HCT116 (cell line): ENCODE measurements at places on chromosomes 11 and 22. TPM values are rescaled to one million over a fixed set of nuclear protein-coding genes. Genes with fewer than 3 reads are reported as not detected.
A peak's percentile ranks its signal among the peaks of the same experiment; 100 is the strongest.

GRCh38 chr11:125933030-125933813 is 12.6 kb upstream of the VSIG10L2 start:
- DNase-seq = no peak

DNA sequence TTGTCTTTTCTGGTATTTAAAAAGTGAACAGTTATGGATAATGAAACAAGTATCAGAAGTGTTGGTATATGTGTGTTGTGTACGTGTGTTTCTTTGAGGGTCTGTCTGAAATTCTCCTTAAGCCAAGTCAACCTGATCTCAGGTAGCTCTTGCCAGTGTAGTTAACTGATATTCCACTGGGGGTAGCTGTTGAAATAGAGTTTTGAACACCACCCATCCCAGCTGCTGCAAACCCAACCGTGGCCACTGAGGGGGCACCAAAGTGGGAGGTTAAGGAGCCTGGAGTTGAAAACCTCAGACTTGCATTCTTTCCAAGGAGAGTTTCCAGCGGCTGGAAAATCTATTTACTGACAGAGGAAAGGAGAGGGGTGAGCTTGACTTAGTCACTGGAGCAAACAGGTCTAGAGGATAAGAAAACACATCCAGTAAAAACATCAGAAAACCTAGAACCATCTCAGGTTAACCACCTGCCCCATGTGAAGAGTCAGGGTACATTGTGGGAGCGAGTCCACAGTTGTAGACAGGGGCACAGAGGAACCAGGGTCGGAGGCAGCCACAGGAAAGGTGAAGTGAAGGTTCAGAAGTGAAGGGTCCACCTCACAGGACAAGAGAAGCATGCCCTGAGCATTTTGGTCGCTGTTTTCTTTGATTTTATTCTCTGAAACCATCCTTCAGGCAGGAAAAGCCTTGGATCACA is 8.8 kb upstream of the CUL5 start:
- DNase-seq = peak; percentile 74

The OR52N1 gene
- total RNA-seq = not detected

The SCGB2A2 gene
- not detected for total RNA-seq

GRCh38 chr11:44381261-44381660 is 71.3 kb upstream of the ALX4 start:
- no peak for DNase-seq

DNA sequence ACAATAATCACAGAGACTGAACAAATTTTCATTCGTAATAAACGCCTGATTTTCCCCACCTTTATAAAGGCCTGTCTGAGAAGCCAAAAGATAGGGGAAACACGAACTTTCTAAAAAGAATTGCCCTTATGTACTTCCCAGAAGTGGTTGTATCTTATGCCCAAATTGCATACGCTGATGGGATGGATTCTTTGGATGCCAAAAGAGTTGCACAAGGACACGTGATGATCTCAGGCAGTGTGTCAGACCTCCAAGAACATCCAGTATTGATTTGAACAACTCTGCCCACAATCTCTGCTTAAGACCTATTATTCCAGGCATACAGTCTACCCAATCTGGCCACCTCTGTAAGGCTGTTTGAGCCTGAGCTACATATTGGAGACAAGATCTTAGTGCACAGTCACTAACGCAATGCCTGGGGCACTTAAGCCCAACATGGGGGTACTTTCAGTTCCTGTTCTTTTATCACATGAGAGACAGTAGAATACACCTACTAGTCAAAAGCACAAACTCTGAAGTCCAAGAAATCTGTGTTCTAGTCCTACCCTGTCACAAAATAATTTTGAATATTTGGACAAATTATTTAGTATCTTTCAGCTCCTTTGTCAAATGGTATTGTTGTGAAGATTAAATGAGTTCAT is 38.9 kb downstream of the OR10A6 start:
- DNase-seq = no peak

DNA sequence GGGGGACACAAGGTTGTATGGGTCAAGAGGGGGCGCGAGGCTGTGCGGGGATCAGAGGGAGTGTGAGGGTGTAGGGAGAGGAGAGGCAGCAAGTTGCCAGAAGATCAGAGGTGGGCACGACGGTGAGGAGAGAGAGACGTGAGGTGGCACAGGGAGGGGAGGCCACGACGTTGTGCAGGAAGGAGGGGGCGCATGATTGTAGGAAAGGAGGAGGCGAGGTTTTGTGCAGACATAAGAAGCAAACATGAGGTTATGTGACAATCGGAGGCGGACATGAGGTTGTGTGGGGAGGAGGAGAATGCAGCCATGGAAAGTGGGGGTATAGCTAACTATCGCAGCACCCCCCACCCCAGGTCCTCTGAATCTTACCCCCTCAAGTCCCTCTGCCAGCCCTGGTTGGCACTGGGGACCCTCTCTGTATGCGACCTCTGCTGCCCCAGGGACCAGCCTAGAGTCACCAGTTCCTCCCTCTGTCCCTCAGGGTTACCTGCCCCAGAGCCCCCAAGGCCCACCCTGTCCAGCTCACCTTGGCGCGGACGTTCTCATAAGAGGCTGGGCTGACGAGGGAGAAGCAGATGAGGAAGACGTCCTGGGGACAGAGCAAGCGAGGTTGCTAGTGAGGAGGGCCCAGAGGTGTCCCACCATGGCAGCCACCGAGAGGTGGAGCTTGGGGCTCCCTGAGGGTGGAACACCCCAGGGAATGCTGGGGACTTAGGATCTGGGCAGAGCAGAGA is 12.5 kb downstream of the RAC2 start:
- DNase-seq = no peak

DNA sequence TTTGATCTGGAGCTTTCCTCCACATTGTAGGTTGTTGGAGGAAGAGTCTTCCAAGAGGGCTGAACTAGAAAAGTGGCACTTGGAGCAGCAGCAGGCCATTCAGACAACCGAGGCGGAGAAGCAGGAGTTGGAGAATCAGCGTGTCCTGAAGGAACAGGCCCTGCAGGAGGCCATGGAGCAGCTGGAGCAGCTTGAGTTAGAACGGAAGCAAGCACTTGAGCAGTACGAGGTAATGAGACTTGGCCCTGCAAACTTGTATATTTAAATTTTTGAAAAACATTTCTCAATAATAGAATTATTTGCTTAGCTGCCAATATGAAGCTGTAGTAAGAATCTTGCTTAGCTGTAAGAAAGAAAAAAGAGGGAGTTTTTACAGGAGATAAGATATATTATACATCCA is 84.0 kb downstream of the SWAP70 start:
- DNase-seq = no peak

- DNase-seq = no peak
Measured at GRCh38 chr11:39174196-39174595, 2285.3 kb downstream of the LRRC4C start.

DNA sequence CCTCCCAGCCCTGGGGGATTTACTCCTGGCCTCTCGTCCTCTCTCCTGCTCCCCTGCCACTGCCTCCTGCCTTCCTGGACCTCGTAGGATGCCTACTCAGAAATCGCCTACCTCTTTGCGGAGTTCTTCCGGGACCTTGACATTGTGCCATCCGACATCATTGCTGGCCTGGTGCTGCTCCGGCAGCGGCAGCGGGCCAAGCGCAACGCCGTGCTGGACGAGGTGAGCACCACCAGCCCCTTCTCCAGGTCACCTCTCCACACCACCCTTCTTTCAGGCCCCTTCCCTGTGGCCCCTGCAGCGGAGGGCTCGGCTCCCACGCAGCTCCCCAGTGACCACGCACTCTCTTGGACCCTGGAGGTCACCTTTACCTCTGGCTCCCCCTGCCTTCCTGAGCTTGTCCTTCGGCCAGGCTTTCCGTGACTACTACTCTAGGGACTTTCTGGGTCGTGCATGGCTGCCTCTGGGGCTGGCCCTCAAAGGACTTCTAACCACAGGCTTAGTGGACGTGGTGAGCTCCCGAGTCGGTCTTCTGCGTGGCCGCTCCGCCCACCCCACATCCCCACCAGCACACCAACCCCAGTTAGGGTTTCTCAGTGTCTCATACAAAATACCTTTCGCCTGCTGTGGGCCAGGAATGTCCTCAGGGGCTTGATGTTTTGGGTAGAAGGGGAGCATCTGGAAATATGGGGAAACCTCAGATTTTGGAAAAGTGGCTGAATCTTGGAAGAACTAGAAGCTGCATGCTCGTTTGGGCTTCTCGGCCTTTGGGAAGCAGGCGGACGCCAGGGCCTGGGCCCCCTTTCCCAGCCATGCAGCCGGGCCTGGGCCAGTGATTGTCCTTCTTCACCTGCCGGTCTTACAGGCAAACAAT is 24.1 kb upstream of the MYRF start:
- DNase-seq = no peak

DNA sequence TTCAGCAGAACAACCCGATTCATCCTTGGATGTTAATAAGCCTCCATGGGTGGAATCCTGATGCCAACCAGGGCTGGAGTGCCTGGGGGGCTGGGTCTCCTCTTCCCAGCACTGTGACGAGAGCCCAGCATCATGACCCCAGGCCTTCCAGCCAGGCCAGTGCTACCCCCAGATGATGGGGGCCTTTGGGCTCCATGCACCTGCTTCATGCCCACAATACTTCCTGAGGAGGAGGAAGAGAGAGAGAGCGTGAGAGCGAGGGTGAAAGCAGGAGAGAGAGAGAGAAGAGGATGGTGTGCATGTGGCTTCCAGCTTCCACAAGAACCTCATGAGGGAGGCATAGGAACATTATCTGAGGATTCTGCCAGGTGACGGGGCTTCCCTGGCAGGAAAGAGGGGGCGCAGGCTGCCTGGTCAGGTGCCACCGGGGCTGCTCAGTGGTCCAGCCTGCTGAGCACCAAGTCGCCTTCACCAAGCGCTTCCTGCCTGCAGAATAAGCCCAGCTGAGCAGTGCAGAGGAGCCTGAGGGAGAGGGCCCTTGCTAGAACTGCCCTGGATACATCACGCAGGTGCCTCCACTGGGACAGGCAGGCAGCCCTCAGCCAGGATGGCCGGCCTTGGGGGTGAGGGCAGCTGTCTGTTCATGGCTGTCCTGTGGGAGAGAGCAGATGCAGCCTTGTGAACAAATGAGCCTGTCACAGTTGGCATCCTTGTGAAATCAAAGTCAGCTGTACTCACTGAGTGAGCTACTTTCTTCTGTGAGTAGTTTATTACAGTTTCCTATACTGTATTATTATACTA is 243.3 kb upstream of the B3GAT1 start:
- no peak for DNase-seq

The NKAPD1 gene
- total RNA-seq = 19.4 TPM

DNA sequence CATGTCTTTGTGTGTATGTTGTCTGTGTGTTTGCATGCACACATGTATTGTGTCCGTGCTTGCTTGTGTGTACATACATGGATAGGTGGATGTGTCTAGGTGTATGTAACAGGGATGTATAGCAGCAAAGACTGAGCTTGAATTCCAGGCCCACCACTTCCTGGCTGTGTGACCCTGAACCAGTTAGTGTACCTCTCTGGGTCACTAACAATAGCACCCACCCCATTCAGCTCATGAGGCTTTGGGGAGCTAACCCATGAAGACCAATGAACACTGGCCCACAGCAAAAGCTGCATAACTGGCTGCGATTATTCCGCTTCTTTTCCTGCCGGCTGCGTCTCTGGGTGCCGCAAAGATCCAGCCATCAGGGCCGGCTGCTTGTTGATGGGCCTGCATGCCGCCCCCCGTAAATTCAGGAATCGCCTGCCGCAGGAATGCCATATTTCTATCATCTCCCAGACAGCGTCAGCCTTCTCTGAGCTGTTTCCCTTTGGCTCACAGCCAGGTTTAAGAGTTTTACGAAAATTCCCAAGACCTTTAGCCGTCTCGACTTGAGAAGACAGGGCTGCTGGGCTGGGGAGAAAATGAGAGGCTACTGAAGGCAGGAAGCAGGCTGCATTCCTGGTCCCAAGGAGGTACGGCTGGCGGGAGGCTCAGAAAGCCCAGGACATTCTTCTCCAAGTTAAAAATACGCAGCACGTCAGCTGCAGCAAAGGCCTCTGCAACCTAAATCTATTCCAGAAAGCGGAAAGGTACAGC is 224.6 kb downstream of the MN1 start:
- DNase-seq = no peak

The BATF2 gene
- total RNA-seq = 2.1 TPM

The GAL gene
- 83.1 TPM for total RNA-seq

- DNase-seq = no peak
Measured at GRCh38 chr11:70883973-70884623, 368.3 kb downstream of the SHANK2 start.

The CAPN5 gene
- 8.6 TPM for total RNA-seq

- DNase-seq = no peak
Measured at GRCh38 chr22:37618674-37619073, 10.0 kb downstream of the GGA1 start.
